Hindlimb muscle (tissue), 1 donor: ENCODE measurements at places on chromosomes 11 and 22.

DNA sequence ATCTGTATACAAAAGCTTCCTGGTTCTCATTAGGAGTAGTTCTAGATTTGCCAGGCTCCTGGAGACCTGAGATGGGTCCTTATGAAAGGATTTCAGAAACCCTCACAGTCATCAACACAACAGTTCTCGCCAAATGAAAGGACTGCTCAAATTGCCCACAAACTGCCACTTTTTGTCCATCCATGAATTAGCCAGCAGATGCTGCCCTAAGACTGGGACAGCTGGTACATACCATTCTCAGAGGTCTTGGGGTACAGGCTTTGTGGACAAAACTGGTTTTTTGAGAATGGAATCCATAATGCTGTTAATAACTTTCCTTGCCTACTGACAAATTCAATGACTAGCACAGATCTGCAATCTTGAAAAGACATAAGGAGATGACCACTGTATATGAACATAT lies 23.4 kb upstream of the BDNF start:
- no peak for DNase-seq

GRCh38 chr11:76801736-76802135 lies 18.6 kb downstream of the TSKU start:
- DNase-seq: no peak

- peak; percentile 34 for DNase-seq
Measured at GRCh38 chr11:123357990-123358827, 71.9 kb upstream of the GRAMD1B start.

DNA sequence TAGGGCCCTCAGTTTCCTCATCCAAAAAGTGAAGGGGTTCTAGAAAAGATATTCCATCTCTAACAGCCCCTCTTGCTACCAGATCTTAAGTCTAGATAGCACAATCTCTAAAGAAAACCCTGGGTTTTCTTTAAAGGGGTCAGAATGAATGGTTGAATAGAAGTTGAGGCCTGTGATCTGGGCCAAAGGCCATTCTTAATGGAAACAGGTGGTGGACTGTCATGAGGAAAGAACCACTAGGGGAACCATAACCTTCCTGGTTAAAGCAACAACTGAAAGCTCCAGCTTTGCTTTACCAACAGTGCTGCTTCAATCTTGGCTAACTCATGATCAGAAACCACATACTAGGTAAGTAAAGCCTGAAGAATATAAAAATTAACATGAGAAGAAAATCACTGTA lies 1.8 kb downstream of the CELF1 start:
- no peak for DNase-seq

- no peak for DNase-seq
Measured at GRCh38 chr11:32213223-32213622, 122.3 kb downstream of the RCN1 start.

GRCh38 chr11:12318791-12319438 lies 58.5 kb upstream of the PARVA start:
- no peak for DNase-seq
